ENCODE measurements at places on chromosomes 11 and 22.

DNA sequence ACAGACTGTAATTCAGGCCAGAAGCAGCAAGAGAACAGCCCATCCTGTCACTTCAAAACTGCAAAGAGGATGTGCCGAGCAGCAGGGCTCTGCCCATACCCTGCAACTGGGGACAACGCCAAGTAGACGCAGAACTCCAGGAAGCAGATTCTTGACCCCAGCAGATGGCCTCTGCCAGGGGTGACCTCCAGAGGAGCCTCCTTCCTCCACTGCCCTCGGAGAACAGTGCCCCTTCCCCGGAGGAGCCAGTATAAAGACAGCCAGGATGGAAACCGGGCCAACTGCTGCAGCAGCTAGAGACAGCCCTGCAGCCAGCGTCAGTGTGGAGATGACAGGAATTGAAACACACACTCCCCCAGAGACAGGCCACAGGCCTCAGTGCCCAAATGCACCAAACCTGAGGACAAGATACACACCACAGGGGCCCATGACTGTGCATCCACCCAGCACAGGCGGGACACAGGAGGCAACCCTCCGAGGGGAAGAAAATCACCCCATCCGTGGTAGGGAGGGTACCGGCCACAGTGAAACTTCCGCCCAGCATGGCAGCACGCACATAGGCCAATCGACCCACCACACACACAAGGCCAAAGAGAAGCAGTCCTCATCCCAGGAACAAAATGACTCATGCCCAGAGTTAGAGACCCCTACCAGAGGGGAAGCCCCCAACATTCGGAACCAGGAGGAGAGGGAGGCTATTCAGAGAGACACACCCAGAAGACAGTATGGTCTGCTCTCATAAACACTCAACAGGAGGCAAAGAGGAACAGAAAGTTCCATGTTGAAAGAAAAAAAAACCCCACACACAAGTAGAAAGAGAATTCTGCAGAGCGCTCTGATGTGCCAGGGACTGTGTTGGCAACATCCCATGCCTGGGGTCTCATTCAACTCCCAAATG lies 5.6 kb downstream of the AHNAK start:
- DNase-seq: no peak

DNA sequence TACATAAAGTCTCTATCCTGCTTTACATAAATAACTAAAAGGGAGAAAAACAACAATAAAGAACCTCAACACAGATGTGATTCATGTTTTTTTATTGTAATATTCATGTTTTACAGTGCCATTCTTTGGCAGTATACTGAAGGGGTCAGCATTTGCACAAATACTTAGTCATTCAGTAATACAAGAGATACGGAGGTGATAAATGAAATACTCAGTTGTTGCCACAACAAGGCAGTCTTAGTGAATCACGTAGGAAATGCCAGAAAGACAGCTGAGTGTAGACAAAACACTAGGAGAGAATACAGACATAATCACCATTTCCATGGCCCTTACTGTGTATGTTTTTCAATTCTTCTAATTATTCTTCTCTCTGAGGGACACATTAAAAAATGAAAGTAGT lies 910.4 kb downstream of the METTL15 start:
- DNase-seq: no peak

DNA sequence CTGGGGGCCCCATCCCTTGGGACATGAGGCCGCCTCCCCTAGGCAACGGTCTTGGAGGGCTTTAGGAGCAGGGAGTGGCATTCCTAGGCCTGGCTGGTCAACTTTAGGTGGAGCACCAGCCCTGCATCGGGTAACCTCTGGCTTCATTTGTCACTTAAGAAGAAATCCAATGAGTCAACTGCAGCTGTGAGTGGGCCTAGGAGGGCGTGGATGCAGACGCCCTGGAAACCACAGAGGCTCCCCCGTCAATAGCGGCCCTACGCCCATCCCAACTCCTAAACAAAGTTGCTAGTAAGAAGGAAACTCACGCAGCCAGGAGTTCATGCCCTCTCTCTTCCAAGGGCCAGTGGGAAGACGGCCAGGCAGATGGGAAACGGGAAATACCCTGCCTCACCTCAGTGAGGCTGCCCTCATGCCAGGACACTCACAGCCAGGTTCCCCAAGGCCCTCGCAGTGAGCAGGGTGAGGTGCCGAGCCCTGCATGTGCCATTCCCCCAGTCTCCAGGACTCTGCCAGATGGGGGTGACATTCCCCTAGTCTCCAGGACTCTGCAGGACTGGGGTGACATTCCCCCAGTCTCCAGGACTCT lies 20.8 kb downstream of the BID start:
- no peak for DNase-seq

DNA sequence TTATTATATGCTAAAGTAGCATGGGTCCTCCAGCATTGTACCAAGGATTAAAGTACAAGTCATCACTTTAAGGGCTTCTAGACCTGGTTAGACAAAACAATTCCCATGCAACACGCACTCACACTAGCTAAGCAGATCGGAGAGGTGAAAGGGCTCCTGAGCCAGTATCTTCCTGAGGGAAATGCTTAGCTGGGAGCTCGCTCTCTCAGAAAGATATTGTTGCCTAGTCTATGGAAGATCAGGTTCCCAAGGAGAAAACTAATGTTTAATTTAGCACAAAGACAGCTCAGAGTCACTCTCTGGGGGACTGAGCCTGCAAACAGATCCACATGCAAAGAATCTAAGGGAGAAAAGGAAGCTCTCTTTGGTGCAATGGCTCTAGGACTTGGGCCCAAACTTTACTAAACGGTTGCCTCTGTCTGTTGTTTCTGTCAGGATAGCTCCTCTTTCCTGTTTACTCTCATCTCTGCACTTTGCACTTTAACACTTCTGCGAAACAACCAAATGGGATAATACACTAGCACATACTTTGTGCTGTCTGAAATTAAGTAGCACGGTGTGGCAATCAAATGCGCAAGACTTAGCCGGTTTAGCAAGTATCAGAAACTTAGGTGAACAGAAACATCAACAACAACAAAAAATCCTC lies 10.7 kb downstream of the MAML2 start:
- DNase-seq: no peak

DNA sequence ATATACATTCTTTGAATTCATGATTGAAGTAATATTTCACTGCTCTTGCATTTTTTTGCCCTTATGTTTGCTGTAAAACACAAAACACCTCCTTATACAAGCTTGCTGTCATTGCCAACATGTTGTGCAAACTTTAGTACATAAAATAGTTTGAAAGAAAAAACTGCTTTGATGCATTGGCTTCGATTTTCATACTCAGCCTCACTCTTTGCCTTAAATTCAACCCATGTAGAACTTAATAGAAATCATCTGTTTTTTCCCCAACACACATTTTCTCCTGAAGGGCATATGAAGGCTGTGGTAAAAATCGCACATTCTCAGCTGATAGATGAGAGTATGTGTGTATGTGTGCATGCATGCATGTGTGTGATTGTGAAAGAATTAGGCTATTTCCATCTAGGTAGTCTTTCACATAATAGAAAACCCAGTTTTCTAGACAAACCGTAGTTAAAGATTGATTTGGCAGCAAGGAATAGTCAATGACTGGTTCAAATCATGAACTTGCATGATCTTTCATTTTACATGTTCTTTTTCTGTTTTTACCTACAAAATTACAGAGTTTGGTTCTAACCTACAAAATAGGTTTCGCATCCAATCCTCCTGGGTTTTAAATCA lies 72.8 kb upstream of the MTMR2 start:
- DNase-seq: no peak

DNA sequence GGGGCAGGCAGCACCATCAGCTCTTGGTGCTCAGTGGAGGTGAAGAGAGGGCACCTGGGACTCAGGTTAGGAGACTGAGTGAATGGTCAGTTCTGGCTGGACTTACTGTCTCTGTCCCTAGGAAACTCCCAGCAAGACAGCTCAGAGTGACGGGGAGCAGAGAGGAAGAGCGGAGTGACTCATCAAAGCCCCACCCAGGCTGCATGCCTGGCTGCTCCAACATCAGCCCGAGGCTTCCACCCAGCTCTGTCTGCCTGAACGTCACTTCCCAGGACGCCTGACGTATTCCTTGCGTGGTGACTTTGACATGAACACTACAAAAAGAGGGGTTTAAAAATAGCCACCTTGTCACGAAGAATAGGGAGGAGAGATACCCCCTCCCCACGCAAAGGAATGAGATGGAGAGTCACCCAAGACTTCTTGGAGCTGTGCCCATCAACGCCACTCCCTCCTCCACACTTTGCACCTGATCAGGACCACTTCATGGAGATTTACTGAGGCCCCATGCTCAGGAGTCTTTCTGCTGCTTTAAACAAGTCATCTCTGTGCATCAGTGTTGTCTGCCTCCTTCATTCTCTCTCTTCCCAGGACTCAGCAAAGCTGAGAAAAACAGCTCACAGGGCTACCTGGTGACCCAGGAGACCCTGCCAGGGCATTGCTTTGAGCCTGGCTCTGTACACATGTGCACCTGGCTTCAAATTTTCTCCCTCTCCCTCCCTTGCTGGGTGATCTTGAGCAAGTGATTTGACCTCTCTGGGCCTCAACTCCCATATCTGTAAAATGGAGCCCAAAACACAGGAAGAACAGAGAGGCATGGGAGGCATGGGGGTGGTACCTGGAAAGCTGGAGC lies 83.1 kb downstream of the MN1 start:
- DNase-seq: no peak

GRCh38 chr22:28474330-28474729 lies 205.3 kb downstream of the TTC28 start:
- DNase-seq: no peak

DNA sequence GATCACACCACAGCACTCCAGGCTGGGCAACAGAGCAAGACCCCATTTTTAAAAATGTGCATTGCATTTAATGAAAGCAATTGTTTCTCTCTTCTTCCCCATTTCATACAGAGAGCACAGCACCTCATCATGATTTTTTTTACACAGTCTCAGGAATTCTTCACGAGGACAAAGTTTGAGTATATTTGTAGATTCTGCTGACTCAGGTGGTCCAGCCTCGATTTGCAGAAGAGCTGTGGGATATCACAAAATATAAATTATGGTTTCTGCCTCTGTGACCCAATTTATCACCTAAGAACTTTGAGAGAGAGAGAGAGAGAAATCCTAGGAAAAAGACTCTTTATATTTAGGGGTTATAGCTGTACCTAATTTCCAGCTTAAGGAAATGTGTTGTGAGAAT lies 19.8 kb downstream of the CASP5 start:
- no peak for DNase-seq

- no peak for DNase-seq
Measured at GRCh38 chr11:100910808-100911207, 218.8 kb downstream of the PGR start.

GRCh38 chr11:120339394-120339890 lies 3.2 kb downstream of the ARHGEF12 start:
- no peak for DNase-seq

All from stimulated activated CD4-positive, alpha-beta T cell treated with anti-CD3 and anti-CD28 coated beads, Interleukin-1b, Interleukin-23, amount 100 ng/mL, for 24 hours (primary cell).